ENCODE measurements at places on chromosomes 2 and 18.

DNA sequence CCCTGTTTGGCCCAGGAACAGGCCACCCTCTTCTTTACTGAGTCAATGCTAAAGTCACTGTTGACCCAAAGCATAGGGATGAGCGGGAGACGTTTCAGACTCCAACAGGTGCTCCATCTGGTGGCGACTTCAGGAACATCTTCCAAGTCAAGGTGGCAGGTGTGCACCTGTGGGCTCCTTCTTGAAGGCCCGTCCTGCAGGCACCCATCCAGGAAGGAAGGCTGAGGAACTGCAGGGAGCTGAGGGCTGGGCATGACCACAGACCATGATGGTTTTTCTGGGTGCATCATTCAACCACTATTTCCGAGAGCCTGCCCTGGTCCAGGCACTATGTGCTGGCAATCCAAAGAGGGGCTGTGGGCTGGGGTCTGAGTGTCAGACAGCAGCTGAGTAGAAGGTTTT lies 142.8 kb downstream of the NDUFA10 start:
- peak; percentile 64 for DNase-seq

DNA sequence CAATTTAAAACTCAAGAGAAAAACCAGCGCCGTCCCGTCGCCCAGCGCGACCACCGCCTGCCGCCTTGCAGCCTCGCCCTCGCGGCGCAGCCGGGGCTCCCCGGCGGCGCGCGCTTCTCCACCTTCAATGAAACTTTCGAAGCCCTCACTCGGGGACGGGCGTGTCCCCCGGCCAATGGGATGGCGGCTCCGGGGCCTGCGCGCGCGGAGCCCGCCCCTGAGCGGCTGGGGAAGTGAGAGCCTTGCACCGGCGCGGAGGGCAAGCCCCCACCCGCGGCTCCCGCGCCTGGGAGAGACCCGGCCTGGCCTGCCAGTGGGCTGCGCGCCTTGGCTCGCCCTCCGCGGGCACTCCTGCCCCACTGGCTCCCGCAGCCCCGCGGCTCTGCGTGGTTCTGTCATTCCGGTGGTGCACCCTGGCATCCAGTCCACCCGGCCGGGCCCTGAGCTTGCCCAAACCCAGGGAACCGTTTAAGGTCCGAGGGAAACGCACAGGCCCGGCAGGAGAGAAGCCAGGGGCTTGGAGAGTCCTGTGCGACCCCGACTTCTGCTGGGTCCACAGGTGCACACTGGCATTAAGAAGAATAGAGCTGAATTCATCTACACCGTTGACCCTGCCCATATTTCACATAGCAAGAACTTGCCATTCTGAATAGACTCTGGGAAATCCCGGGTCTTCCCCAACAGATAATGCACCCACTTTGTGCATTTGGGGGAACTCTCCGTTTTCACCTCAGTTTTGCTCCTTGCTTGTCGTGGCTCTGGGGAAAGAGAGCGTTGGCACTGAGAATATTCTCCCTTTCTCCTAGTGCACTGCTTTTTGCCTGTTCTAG lies at the start of gene PIEZO2:
Gene PIEZO2 (minus strand): TSS at position 129 of the 830 bp plus-strand sequence. CDS start 981 bp downstream, outside the sequence.
- no peak for DNase-seq

DNA sequence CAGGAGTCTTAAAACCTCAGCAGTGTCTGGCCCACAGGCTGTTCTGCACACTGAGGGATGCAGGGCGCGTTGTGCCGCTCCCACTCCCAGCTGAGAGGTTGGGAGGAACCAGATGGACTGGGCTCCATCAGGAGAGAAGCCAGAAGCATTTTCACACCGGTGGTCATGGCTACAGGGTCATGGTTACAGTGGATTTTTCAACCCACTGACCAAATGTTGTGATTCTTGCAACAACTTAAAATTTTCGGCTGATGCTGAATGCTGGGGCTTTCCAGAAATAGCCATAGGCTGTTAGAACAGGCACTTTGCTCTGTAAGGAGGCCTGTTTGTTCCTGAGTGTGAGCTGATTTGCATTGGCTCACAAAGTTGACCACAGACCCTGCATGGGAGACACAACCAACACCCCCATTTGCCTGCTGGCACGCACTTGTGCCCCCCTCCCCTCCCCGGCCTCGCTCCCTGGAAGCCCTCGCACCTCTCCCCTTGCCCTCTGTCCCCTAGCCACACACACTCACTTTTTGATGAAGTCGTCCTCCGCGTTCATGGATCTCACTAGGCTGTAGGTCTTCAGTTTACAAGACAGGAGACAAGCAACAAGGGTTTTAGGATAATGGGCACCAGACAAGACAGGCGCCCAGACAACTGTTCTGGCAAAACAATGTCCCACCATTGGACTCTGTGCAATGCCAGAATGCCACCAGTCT lies 3.4 kb downstream of the LPIN1 start:
- no peak for DNase-seq

GRCh38 chr18:25646971-25647370 lies 295.0 kb upstream of the ZNF521 start:
- DNase-seq, result no peak

DNA sequence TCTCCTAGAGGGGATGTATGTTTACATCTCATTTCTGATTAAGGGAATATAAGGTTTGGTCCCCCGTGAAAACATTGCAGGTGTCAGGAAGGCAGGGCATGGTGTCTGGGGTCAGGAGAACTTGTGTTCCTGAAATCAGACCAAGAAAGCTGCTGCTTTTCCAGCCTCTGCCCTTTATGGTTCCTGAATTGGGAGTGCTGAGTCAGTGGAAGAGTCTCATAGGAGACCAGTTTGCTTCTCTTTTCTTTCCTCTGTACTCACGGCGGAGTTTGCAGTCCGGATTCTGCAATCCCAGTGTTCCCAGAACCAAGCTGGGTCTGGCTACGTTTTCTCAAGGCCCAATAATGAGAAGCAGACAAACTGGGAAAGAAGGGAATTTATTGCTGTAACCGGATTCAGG lies 5.1 kb upstream of the MARCO start:
- DNase-seq, result no peak

DNA sequence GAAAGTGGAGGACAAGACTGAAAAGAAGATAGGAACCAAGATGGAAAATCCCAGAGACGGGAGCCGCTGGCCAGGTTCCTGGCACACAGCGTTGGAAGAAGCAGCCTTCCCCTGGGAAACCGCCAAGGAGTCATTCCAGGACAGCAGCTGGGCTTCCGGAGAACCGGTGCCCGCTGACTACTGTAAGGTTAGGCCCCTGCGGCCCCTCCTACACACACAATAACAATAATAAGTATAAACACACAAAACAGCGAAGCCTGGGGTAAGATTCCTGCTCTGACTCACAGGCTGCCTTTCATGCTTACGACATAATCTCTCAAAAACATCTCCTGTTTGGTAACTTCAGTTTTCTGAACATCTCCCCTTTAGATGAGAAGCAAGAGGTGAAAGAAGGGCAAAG lies 28.1 kb upstream of the MYCN start:
- no peak for DNase-seq

DNA sequence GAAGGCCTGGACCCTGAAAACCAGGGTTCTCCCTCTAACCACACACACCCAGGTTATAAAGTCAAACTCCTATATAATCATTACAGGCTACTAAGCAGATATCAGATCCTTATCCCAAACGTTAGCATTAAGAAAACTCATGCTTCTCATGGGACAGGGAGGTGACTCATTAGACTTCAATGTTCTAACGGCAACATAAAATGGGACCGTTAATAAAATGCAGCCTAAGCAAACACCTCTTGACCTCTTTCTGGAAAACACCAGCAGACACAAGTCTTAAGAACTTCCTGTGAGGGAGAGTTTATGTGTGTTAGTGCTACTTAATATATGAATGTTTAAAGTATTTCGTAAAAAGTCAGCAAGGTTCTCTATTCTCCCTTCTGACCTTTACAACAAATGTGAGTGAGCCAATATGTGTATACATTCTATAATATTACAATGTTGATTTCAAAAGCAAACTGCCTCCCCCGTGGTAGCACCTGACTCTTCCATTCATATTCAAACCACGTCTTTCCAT lies 31.7 kb downstream of the LPIN2 start:
- DNase-seq, result no peak

GRCh38 chr2:3267869-3268704 lies 109.5 kb downstream of the EIPR1 start:
- no peak for DNase-seq

- DNase-seq, result peak; percentile 73
Observed at GRCh38 chr2:54557601-54558187, 101.6 kb downstream of the SPTBN1 start.

GRCh38 chr18:9468998-9469397 lies 6.3 kb upstream of the RALBP1 start:
- no peak for DNase-seq

DNA sequence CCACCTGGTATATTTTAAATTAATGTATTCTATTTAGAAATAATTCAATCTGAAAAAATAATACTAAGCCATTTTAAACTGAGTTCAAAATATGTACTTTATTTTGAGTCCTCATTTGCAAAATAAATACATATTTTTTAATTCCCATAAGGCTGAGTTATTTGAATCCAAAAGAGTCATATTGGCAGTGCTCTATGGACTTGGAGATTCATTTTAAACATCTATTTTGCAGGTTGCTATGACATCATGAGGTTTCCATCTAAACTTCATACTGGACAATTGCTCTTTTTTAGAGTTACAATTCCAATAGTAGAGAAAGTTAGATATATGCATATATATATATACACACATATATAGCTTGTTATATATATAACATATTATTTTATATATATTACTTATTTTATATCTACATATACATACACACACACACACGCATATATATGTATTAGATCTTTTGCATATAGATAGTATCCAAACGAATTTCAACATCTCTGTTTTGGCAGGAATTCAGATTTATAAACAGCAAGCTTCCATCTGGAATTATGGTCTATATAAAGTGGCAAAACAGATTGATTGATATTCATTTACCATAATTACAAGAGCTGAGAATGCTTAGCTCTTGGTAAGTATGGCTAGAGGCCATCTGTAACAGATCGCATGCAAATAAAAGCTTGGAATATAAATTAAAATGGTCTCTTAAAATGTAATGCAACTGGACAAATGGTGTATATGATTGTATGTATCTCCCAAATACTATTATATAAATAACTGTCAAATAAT lies 34.9 kb downstream of the NOL4 start:
- DNase-seq, result no peak

GRCh38 chr18:24446453-24446852 lies 14.0 kb upstream of the HRH4 start:
- no peak for DNase-seq

- no peak for DNase-seq
Observed at GRCh38 chr2:230640540-230641011, 72.1 kb upstream of the CAB39 start.

DNA sequence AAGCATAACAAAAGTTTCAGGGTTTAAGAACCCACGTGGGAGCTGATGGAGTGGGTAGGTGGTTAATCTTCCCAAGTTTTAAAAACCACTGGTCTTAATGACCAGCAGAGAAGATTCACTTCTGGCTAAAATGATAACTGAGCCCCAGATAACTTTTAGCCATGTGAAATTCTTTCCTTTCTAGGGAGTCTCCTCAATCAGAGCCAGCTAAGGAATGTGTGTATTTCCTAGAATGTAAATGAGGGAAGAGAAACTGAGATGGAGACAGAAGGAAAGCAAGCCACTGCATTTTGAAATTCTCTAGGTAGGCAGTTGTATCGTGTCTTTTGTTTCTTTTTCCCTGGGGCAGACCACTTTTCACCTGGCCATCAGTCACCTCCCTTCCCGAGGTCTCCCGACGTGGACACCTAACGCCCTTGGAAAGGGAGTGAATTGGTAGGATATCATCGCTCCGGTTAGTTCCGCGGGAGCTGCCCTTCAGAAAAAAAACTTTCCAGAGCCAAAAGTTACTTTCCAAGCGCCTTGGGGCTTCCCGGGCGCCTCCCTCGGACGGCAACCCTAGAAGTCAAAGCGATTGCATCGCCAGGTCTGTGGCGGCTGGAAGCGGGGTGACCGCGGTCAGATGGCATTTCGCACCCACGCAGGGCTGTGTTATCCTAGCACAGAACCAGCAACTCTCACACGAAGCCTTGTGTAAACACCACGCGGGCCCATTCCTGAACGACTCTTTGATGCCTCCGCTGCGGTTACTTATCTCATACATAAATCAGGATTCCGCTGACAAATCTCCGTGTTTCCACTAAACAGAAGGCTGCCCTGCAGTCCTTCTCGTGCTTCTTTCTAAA lies 1.3 kb downstream of the COLEC12 start:
- no peak for DNase-seq

GRCh38 chr2:33498291-33498956 lies 22.0 kb downstream of the RASGRP3 start:
- DNase-seq, result no peak

- no peak for DNase-seq
Observed at GRCh38 chr2:149731079-149731478, 143.5 kb upstream of the MMADHC start.

GRCh38 chr2:45191976-45192375 lies 182.7 kb upstream of the SIX2 start:
- DNase-seq, result no peak

GRCh38 chr2:37896319-37896718 lies 28.8 kb upstream of the RMDN2 start:
- no peak for DNase-seq

GRCh38 chr2:70995426-70995729 lies 705 bp upstream of the TEX261 start:
- DNase-seq, result peak; percentile 52

DNA sequence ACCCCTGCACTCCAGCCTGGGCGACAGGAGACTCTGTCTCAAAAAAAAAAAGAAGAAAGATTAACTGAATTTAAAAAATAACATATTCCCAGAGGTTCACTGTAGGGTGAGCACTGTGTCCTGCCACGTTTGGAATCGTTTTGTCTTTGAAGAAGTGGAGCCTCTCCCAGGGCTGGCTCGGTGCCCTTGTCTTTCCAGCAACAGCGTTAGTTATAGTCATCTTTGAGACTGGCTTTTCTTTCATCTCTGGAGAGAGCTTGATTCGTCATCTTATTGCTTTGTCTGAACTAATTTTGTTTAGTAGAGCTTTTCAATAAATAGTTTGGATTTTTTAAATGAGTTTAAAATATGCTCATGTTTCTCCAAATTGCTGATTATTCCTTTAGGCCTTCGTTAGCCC lies 50.5 kb downstream of the IMPA2 start:
- DNase-seq, result no peak

- peak; percentile 19 for DNase-seq
Observed at GRCh38 chr18:13558124-13558523, 168.2 kb downstream of the FAM210A start.

DNA sequence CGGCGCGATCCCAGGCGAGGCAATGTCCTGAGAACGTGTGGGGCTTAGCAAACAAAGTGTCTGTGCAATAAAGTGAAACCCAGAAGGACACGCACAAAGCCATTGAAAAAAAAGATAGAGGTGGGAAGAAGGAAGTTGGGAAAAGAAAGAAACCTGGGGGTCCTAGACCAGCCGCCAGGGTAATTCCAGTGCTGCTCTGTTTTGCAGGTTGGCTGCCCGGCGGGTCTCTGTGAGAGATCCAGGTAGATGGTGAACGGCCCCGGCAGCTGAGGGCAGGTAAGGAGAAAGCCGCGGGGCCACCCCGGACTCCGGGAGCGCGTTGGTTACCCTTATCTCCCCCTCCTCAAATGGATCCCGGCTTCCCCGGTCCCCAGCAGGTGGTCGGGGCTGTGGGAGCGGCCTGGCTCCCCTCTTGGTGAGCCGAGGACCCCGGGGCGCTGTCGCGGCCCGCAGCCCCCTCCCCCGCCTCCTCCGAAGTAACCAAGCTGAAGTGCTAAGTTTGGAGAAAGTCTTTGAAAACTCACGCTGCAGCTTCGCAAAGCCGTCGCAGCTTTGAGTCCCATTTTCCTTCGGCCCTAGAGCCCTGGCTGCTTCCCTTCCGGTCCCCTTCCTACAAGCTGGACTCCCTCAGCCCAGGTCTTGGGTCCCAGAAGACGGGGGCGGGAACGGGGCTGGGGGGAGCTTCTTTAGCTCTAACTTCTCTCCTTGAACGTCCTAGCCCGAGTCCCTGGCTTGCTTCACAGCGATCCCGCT lies 588 bp downstream of the OTX1 start:
- DNase-seq, result no peak

GRCh38 chr2:27958711-27959378 lies 68.3 kb downstream of the BABAM2 start:
- DNase-seq, result no peak
